CD14-positive monocyte (primary cell): ENCODE measurements at places on chromosomes 3 and 15.

DNA sequence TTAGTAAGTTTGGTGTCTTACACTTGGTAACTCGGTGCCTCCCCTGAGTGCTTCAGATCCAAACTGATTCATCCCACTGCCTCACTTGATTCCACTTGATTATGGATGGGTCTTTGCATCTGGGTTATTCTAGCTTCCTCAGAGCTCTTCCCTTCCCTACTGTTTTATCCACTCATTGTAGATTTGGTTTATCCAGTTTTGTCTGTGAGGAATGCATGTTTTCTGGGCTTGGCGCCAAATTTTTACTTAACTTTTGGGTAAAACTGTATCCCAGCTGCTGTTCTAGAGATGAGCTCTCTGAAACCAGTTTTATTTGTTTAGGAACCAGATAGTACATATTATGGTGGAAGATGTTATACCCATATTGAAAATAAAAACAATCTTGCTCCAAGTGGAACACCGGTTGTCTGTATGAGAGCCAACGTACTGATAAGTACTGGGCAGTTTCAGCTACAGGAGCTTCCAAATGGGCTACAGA, 20.9 kb downstream of the RAD54L2 start:
- no peak for DNase-seq

DNA sequence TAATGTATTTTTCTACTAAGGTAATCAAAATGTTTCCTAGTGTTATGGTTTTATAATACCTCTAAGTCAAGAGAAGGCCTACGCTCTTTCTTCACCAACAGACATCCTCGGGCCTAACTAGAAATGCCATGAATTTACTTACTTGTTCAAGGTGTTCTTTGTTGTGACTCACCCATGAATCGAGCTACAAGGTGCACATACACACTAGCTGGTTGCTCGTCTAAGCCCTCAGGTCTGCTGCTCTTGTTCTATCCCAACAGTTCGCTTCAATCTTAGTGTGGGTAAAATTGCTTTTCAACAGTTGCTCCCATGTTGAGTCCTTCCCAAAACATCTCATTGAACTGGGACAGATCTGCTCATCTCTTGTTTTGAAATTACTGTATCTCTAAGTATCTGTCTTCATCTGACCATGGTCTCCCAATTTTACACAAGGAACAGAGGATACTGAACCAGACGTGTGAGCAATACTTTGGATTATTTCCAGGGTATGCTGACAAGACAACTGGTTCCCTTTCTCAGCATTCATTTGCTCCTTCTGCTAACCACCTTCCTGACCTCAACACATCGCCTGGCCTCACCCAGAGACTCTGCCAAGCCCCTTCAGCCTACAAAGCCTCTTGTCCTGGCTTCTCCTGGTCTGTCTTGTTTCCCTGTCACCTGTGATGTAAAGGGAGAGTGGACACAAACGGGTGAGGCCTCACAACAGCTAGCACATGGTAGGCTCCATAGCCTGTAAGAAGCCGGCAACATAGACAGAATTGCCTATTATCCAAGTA, 84.2 kb downstream of the NEDD4 start:
- no peak for DNase-seq

DNA sequence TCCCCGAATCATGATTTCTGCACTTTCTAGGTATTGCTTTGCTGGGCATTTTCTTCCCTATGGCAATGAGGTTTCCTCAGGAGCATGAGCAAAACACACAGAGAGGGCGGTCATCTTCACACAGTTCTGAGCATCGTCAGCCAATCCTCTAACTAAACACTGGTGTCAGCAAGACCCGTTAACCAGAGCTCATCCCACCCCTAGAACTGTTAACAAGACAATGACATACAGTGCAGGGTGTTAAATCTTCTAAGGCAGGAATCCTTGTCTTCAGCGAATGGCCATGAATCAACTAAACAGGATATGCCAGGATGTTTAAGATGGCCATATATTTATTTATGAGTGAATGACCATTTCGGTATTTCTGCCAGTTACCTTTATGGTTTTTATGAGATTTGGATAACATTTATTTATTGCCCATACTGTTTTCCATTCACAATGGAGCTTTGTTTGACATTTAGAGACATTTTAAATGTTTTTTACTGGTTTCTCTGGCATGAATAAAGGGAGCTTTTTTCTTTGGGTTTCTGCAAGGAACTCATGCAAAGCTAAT, 411.5 kb upstream of the PROK2 start:
- no peak for DNase-seq

DNA sequence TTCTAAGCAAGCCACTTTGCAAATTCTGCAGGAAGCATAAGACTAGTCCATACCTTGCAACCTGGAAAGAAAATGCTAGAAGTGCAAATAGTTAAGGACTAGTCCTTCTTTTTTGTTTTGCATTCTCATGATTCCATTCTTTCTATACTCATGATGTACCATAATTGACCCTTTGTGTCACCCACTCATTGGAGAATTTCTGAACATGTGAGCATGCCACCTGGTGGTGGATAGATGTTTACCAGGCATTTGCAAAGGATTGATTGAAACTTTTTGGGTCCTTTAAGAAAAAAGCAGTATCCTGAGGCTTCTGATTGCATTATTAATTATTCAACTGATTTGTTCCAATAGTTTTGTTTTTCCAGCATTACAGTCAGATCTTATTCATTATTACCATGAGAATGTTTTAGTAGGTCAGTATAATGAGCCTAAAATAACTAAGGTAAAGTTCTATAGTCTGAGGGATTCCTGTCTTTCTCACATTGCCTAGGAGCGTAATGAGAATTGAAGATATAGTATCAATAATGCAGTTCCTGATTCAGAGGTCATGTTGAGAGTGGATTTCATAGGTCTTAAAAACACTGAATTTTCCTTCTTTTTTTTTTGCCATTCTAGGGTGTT, 20.2 kb upstream of the DIPK2A start:
- DNase-seq: no peak
